ENCODE measurements at places on chromosomes 7 and 10. TPM values are rescaled to one million over a fixed set of nuclear protein-coding genes. Genes with fewer than 3 reads are reported as not detected.

The NAT16 gene
- not detected for total RNA-seq

The TRIM50 gene
- total RNA-seq = not detected

The NEUROD6 gene
- not detected for total RNA-seq

The FKBP9 gene
- total RNA-seq = 571 TPM

The IPMK gene
- total RNA-seq = 8.3 TPM

The ERVW-1 gene
- total RNA-seq = not detected

The ANKRD1 gene
- total RNA-seq = not detected

The TMEM213 gene
- total RNA-seq = not detected

The AUTS2 gene
- total RNA-seq = 9.5 TPM

The SLC18A2 gene
- not detected for total RNA-seq

The FGFBP3 gene
- total RNA-seq = 0.26 TPM

- no peak for DNase-seq
Measured at GRCh38 chr10:16742165-16742960, 74.9 kb downstream of the RSU1 start.

GRCh38 chr7:120920591-120921274, 29.8 kb upstream of the ING3 start:
- no peak for DNase-seq

DNA sequence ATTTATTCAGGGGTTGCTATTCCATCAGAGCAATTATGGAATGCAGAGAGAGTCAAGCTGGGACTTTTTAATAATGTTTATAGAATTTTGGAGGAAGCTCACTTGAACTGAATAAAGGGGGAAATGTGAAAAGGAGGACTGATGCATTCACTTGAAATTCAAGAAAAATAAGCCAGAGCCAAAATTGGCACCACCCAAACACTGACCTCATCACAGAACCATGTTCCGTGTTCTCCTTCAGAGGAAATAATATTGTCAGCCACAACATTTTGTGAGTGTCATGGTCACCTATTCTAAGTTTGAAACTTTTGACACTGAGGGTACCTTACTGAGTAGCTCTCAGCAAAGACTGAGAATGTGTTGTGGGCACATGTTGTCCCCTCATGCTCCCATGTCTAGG, 207.0 kb downstream of the ANK3 start:
- no peak for DNase-seq

DNA sequence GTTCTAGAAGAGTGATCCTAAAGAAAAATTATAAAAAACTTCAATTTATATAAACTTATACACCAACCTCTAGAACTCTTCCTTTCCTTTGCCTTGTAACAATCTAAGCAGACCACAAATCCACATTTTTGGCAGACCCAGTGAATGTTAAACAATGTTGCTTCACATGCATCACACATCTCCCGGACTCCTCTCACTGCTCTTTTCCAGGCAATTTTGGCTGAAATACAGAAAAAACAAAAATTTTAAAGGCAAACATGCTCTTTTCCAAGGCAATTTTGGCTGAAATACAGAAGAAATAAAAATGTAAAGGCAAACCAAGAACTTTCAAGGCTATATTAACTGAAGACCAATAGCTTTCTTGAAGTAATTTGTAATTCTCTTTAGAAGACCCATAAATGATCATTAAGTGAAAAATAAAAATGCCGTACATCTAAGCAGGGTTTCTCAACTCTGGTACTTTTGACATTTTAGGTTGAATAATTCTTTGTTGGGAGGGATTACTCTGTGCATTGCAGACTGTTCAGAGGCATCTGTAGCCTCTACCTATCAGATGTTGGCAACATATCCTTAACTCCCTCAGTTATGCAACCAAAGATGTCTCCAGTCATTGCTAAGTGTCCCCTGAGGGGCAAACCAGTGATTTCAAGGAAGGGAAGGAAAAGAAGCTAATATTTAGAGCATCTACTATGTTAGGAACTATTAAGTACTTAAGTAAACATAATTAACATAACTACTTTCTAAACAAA, 64.4 kb downstream of the NRBF2 start:
- DNase-seq = no peak

DNA sequence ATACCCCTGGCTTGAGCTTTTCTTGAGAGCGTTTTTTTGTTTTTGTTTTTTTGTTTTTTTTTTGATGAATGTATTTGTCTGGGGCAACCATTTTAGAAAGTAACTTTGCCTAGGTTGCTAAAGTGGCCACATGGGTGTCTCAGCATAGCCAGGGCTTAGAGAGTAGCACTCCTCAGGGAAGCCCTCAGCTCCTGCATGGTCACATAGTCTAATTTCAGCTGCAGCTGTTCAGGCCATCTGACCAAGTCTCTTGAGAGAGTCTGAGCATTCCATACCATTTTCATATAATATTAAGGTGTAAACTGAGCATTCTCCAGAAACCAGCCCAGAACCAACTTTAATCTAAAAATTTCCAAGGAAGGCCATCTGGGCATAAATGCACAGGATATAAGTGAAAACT, 186.4 kb downstream of the NPSR1 start:
- no peak for DNase-seq

GRCh38 chr10:79938728-79939406, 10.0 kb downstream of the SFTPD start:
- no peak for DNase-seq

GRCh38 chr10:75497997-75498883, 66.8 kb downstream of the LRMDA start:
- DNase-seq = peak; percentile 5

DNA sequence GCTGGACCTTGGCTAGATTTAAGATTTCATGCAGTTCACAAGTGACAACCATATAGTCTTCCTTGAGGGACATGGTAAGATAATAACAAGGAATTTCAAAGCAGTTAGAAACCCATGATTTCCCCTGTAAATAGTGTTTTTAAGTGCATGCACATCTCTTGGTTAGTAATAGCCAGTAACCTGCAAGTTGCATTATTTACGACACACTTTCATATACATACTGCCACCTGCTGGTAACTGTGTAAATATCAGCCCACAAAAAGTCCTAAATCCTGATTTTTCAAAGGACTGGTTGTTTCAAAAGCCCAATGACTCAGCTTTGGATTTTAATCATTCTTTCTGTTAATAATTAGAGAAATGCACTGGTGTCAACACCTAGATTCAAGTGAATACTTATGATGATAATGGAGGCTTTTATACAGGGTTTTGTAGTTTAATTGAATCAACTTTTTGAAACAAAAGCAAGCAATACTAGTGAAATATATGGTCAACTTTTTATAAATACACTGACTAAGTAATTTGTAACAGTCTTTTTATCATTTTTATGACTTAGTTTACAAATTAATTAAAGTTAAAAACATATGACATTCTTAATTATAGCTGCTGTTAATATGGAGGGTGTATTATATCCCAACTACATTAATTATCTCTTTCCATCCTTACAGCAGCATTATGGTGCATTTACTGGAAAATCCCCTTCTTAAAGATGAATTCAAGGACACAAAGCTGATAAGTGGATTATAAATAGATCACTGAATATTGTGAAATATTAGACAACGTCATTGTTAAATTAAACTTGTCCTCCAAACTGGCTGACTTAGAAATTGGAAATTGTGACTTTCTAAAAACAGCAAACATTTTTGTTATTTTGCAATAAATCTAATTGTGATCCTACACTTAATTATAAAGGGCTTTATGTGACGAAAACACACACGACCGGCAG, 367.7 kb upstream of the SEMA3D start:
- DNase-seq = peak; percentile 71

DNA sequence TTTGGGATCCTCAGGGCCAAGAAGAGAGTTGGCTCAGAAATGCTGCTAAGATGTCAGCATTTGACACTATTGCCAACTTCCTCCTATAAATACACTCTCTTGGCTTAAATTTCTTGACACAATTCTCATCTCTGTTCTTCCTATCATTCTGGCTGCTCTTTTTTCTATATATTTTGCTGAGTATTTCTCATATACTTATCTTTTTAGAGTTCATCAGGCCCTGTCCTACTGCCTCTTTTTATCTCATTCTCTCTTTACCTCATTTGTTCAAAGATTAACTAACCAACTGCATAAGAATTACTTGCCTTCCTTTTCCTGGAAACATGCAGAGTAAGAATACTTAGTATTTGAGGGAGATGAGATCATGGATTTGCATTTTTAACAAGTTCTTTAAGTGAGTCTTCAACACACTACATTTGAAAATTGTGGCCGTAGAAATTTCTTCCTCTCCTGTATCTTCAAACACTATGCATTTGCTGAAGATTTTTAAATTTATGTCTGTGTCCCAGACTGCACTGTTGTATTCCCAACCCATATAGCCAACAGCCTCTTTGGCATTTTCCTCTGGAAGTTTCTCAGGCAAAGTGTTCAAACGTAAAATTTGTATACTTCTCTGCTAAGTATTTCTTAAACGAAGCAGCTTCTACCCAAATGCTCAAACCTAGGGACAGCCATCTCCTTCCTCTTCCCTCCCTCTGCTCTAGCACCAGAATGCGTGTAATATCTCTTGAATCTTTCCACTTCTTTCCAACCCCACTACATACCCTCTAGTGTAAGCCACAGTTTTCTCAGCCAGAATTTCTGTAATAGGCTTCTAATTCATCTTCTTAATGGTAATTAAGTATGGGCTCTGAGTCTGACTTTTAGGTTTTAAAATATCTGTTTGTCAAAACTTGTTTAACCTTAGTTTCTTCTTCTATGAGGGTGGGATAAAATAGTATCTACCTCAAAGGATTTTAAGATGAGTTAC, 35.5 kb downstream of the ARL4A start:
- no peak for DNase-seq

DNA sequence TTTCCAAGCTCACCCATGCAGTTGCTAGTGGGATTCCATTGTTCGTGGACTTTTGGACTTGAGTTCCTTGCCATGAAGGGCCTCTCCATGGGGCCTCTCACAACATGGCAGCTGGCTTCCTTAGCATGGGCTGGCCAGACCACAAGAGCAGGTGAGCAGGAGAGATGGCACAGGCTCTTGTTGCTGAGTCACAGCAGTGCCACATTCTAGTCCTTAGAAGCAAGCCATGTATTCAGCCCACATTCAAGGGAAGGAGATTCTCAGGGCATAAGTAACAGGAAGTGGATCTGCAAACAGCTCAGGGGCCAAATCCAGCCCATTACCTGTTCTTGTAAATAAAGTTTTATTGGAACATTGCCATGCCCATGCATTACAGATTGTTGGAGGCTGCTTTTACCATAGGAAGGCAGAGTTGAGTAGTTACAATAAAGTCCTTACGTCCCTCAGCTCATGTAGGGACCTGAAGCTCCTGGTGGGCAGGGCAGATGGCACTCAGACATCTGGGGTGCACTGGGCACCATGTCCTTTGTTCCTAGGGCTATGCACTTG, 481.5 kb upstream of the FOXK1 start:
- no peak for DNase-seq

DNA sequence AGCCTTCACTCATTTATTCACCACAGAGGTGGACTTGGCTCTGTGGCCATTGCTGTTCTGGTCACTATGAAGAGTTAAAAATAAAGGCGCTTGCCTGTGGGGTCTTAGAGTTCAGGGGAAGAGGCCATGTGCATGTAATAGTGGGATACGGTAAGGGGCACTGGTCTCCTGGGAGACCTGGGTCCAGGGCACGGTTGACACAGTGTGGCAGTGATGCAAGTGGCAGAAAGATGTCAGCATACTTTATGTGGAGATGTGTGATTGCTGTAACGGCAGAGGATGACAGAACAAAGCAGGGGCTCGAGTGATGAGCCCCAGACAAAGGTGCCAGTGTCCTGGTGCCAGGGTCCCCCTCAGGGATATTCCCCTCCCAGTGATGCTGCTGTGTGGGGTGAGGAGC, 8.6 kb downstream of the ZSCAN25 start:
- DNase-seq = no peak

- peak; percentile 69 for DNase-seq
Measured at GRCh38 chr10:35635576-35635975, 6.5 kb downstream of the FZD8 start.

GRCh38 chr10:122019414-122019975, 30.5 kb downstream of the TACC2 start:
- DNase-seq = peak; percentile 80

DNA sequence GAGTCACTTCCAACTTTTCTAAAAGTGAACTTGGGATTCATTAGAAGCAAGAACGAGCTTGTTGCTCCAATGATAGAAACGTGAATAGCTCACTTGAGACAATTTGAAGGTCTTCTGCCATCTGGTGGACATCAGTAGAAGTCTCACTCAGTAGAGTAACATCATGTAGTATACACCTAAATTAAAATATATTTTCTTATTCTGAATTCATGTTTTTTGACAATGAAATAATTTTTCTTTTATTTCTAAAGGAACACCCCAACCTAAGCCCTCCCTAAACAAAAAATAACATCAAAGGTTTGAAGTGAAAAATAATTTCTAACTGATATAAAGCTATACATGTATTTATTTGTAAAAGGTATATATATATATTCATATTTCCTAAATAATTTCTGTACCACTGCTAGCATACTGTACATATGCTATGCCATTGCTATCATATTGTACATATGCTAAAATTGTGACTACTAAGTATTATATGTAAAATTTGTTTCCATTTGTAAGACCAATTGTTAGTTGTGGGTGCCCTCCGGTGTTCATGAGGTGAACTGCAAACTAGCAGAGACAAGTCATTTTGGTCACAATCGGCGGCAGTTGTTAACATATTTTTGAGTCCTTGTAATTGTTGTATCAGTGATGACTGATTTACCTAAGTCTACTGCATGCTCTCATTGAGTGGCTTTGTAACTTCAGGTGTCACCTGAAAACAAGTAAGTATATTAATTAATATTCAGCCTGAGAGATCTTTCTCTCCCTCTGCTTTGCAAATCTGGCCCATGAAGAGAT, 121.9 kb downstream of the PTPRZ1 start:
- peak; percentile 83 for DNase-seq

Data from bronchial epithelial cell (primary cell).